ENCODE measurements at places on chromosomes 3 and 15.
A peak's percentile ranks its signal among the peaks of the same experiment; 100 is the strongest.

- H3K36me3 ChIP-seq: no peaks in the 10 kb centered on the region
- no peak overlapping the region for H3K4me3 ChIP-seq
- no peaks in the 10 kb centered on the region for H3K27me3 ChIP-seq
- no peak overlapping the region for H3K27ac ChIP-seq
- DNase-seq: no peak
Observed at GRCh38 chr3:181362378-181362777, 349.3 kb upstream of the SOX2 start.

DNA sequence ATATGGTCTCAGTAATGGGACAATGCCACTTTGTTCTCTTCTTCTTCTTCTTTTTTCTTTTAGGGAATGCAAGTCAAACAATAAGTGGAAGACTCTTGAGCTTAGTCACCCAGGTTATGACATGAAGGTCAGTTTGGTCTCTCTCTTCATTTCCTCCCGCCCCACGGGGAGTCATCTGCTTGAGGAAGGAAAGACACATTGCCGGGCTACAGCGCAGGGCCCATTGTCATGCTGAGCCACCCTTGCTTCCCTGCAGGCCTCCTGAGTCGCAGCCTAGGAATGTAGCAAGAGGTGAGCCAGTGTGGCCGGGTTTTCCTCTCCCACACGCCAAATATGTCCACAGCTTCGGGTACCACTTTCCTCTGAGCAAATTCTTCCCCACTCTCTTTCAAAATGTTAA is 47.6 kb downstream of the RAP2B start:
- H3K36me3 ChIP-seq: no peaks in the 10 kb centered on the region
- H3K4me1 ChIP-seq: peaks cover 36% of the 10 kb centered on the region
- no peak overlapping the region for H3K27ac ChIP-seq
- DNase-seq: no peak

DNA sequence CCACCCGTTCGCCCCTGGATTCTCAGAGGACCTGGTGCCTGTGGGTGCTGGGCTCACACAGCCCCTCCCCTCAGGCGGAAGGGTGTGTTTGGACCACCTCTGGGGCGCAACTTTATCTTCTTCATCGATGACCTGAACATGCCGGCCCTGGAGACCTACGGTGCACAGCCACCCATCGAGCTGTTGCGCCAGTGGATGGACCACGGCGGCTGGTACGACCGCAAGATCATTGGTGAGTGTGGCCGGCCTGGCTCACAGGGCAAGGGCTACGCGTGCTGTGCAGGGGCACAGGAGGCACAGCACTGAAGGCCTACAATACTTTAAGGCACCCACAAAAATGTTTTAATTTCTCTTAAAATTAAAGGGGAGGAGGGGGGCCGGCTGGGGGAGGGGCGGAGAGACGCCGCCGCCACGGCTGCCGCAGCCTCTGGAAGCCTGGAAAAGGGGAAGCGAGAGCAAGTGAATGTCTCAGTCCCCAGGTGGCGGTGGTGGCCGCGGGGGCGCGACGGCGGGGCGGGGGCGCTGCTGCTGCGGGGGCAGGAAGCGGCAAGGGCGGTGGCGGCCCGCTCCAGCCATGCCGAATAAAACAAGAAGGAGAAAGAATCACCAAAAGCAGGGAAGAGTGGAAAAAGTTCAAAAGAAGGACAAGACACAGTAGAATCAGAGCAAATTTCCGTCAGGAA is 56.8 kb downstream of the DNAH1 start:
- H3K4me3 ChIP-seq: no peak overlapping the region
- no peak overlapping the region for H3K27ac ChIP-seq
- DNase-seq: peak; percentile 35
- H3K27me3 ChIP-seq: no peaks in the 10 kb centered on the region

DNA sequence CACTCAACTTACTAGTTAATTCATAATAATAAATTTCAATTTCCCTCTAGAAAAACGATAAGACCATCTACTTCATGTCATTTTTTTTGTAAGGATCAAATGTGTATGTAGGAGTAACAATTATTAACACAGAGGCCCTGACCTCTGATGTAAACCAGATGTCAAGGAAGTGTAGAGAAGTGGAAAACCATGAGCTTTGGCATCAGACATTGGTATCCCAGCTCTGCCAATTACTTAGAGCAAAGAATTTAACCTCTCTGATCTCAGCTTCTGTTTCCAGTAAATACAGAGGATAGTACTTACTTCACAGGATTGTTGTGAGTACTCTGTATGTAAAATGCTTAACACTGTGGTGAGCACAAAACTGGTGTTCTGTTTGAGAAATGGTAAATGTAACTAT is 17.5 kb downstream of the AQR start:
- H3K36me3 ChIP-seq: peaks cover 75% of the 10 kb centered on the region
- DNase-seq: no peak
- H3K27ac ChIP-seq: peak overlapping the region; percentile 59

DNA sequence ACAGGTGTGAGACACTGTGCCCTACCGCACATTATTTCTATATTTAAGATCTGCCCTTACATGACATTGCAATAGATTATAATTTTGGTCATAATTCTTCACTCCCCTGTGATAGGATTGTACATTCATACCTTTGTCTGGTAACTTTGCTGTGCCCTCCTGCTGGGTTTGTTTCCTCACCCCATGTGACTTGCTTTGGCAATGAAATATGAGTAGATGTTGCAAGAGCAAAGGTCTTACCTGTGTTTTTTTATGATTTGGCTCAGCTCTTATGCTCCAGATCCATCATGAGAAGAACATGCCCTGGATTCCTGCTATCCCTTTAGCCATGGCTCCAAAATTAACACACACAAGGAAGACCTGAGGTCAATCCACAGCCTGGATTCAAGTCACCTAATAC is 137.7 kb upstream of the EOMES start:
- H3K36me3 ChIP-seq: no peaks in the 10 kb centered on the region
- no peak overlapping the region for H3K27ac ChIP-seq
- no peaks in the 10 kb centered on the region for H3K27me3 ChIP-seq
- H3K4me3 ChIP-seq: no peak overlapping the region
- peaks cover 38% of the 10 kb centered on the region for H3K4me1 ChIP-seq
- no peak for DNase-seq

GRCh38 chr15:32029862-32030781 is at the start of gene CHRNA7:
Gene CHRNA7, plus strand, starts transcription at chr15:32030515. Its CDS starts 80 bp downstream, at chr15:32030595.
- H3K27ac ChIP-seq: no peak within 1 kb of the TSS
- no peaks in the 10 kb centered on the region for H3K36me3 ChIP-seq

GRCh38 chr3:190695225-190695624 is 167.3 kb downstream of the GMNC start:
- DNase-seq: no peak
- H3K4me3 ChIP-seq: no peak overlapping the region
- H3K4me1 ChIP-seq: no peaks in the 10 kb centered on the region
- no peak overlapping the region for H3K27ac ChIP-seq
- H3K27me3 ChIP-seq: peaks cover 44% of the 10 kb centered on the region
- H3K36me3 ChIP-seq: no peaks in the 10 kb centered on the region

DNA sequence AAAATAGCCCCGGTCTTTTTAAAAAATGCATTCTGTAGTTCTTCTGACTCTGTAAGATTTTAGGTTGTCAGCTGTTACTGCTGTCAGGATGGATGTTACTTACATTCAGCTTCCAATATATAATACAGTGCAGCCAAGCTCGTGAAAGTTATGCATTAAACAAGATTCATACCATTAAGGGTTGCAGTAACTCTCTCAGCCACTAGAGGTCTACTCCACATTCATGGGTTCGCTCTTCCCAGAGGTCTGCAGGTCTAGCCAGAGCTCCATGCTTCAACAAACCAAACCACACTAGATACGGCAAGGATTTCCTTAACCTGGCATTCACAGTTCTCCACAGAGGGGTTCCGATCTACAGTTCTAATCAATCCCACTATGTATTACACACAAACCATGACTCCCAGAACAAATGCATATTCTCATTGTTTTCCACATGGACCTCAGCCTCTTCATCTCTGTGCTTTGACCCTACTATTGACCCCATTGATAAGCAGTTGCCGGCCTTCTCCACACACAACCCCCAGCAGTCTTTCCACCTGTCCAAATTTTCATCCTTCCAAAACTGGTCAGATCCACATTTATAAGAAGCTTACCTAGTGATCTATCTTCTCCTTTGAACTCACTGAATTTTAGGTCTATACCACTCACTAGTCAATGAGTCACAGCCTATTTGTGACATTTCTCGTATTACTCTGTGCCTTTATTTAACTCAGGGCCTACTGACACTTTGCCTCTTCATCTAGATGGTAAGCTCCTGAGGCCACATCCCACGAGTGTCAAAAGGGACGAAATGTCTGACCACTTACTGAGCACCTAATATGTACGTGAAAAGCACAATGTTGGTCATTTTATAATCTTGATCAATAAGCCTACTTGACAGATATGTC is 33.7 kb downstream of the RORA start:
- no peaks in the 10 kb centered on the region for H3K4me1 ChIP-seq
- H3K36me3 ChIP-seq: no peaks in the 10 kb centered on the region
- H3K4me3 ChIP-seq: no peak overlapping the region
- H3K27me3 ChIP-seq: peaks cover 3% of the 10 kb centered on the region

DNA sequence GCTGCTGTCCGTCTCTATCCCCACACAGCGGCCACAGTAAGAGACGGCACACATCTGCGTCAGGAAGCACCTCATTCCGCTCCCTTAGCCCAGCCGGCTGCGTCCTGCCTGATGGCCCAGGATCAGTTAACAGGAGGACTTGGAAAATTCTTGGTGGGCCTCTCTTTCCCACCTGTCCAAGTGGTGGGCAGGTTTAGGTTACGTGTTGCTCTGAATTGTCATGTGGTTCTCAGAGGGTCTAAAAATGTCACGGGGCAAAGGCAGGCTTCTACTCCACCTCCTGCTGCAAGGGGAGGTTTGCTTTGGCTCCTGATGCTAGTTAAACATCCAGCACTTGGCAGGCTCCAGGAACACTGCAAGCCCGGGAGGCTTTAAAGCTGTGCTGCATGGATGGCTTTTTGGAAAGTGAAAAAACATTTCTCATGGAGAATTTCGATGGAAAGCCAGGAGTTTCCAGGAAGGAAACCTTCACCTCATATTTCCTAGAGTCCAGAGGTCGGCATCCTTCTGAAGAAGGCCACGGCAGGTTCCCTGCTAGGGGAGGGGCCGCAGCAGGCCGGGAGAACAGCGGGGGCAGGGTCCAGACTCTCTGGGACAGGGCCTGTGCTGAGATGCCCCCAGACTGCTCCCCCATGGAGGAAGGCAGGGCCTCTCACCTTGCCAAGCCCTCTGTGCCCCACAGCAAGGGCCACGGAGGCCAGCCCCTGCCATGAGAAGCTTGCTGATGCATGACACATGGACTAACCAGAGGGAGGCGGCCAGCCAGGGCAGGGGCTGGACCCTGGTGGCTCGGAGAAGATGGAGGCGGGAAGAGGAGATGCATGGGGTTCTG is 10.8 kb downstream of the CTSH start:
- H3K4me3 ChIP-seq: no peak overlapping the region
- no peak for DNase-seq
- H3K36me3 ChIP-seq: peaks cover 2% of the 10 kb centered on the region
- H3K4me1 ChIP-seq: peaks cover 17% of the 10 kb centered on the region

GRCh38 chr3:71693641-71694040 is 31.6 kb downstream of the EIF4E3 start:
- H3K27me3 ChIP-seq: no peaks in the 10 kb centered on the region
- DNase-seq: no peak
- peaks cover 14% of the 10 kb centered on the region for H3K4me1 ChIP-seq
- peaks cover 70% of the 10 kb centered on the region for H3K36me3 ChIP-seq
- no peak overlapping the region for H3K27ac ChIP-seq

- H3K4me1 ChIP-seq: peaks cover 5% of the 10 kb centered on the region
- no peak for DNase-seq
- no peak overlapping the region for H3K4me3 ChIP-seq
- H3K36me3 ChIP-seq: peaks cover 3% of the 10 kb centered on the region
Observed at GRCh38 chr3:14222457-14222856, 43.8 kb downstream of the LSM3 start.

GRCh38 chr3:33395900-33396299 is 44.3 kb downstream of the UBP1 start:
- no peak overlapping the region for H3K4me3 ChIP-seq
- peaks cover 94% of the 10 kb centered on the region for H3K36me3 ChIP-seq
- no peaks in the 10 kb centered on the region for H3K27me3 ChIP-seq
- H3K4me1 ChIP-seq: peaks cover 17% of the 10 kb centered on the region
- peak overlapping the region; percentile 24 for H3K27ac ChIP-seq

- no peak for DNase-seq
- H3K27me3 ChIP-seq: no peaks in the 10 kb centered on the region
- H3K4me1 ChIP-seq: peaks cover 20% of the 10 kb centered on the region
- no peak overlapping the region for H3K4me3 ChIP-seq
Observed at GRCh38 chr3:141454054-141454453, 32.8 kb upstream of the RASA2 start.

- DNase-seq: no peak
- no peak overlapping the region for H3K27ac ChIP-seq
- H3K4me1 ChIP-seq: peaks cover 53% of the 10 kb centered on the region
- H3K36me3 ChIP-seq: no peaks in the 10 kb centered on the region
- H3K4me3 ChIP-seq: no peak overlapping the region
Observed at GRCh38 chr3:31234145-31234544, 298.6 kb upstream of the STT3B start.

DNA sequence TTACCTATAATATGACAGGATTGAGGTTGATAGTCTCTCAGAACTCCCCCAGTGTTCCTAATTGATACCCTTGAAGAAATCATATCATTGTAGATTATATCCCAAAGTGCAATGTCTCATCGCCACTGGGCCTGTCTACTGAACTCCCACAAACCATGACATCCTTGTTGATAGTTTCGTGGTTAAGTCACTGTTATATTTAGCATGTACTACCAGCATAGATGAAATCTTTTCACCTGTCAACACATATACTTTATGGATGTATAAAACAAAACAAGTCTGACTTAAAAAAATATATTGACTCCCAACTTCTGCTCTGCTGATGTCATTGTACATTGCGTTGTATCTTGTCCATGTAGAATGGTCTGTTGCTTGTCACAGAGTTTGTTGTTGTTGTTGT is 128.1 kb downstream of the IQCH start:
- H3K27ac ChIP-seq: no peak overlapping the region
- no peak overlapping the region for H3K4me3 ChIP-seq
- H3K4me1 ChIP-seq: no peaks in the 10 kb centered on the region
- H3K36me3 ChIP-seq: no peaks in the 10 kb centered on the region
- peaks cover 7% of the 10 kb centered on the region for H3K27me3 ChIP-seq

GRCh38 chr3:70078778-70079177 is 79.2 kb downstream of the SAMMSON start:
- no peak overlapping the region for H3K4me3 ChIP-seq
- no peak overlapping the region for H3K27ac ChIP-seq
- no peaks in the 10 kb centered on the region for H3K4me1 ChIP-seq
- no peak for DNase-seq
- H3K36me3 ChIP-seq: no peaks in the 10 kb centered on the region

DNA sequence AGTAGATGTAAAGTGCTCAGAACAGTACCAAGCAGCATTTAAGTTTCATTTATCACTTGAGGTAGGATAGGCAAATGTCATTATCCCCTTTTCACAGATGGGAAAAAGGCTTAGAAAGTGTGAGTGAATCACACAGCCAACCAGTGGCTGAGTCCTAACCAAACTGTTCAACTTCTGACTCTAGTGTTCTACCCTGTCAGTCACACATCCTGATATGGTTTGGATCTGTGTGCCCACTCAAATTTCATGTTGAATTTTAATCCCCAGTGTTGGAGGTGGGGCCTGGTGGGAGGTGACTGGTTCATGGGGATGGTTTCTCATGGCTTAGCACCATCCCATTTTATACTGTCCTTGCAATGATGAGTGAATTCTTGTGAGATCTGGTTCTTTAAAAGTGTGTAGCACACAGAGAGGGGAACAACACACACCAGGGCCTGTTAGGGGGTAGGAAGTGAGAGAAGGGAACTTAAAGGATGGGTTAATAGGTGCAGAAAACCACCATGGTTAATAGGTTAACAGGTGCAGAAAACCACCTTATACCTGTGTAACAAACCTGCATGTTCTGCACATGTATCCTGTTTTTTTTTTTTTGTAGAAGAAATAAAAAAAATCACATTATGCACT is 304.7 kb downstream of the SUCLG2 start:
- H3K4me1 ChIP-seq: peaks cover 22% of the 10 kb centered on the region
- peak; percentile 53 for DNase-seq
- H3K4me3 ChIP-seq: no peak overlapping the region
- H3K27ac ChIP-seq: peak overlapping the region; percentile 72
- H3K36me3 ChIP-seq: no peaks in the 10 kb centered on the region
